Sciatic nerve (tissue), 2 donors: ENCODE measurements at places on chromosomes 1 and 21. TPM values are rescaled to one million over a fixed set of nuclear protein-coding genes. Genes with fewer than 3 reads are reported as not detected.

ZNF683 gene
- 0.31 TPM for total RNA-seq

RAB7B gene
- total RNA-seq: 5.1 TPM

ZFYVE9 gene
- 35.8 TPM for total RNA-seq

NPHS2 gene
- total RNA-seq: not detected

DNASE2B gene
- not detected for total RNA-seq

HTR1D gene
- 2.1 TPM for total RNA-seq

SLC66A1 gene
- 10.8 TPM for total RNA-seq

SPATA46 gene
- total RNA-seq: not detected
